ENCODE measurements at places on chromosomes 7 and 10.

DNA sequence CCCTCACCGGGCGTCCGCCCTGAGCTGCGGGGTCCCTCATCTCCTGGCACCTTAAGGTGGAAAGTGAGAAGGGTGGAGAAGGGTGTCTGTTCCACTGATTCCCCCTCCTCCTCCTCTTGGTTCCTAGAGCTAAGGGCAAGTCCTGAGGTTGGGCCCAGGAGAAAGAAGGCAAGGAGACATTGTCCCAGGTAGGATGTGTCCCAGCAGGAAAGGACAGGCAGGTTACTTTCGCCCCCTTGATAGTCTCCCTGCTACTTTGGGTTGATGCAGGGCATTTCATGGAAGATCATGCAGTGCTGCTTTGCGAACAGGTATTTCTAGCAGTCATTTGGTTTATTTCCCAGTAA is 582 bp downstream of the STEAP2 start:
- no peak for DNase-seq
- no peaks in the 10 kb centered on the region for H3K27me3 ChIP-seq

DNA sequence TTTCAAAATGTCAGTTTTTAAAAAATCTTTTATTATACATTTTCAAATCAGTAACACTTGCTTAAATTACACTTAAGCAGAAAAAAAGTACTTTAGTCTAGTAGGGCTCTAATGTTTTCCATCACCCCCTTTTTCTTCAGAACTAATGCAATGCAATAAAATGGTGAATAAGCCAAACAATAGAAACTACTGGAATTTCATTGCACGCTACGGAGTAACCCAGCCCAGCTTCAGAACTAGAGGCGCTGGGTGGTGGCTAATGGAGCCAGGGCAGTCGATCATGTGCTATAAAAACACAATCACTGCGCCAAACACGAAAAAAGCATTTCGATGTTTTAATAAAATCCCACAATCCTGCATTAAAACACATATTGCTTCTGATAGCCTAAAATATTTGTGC is 59.9 kb upstream of the ODAD2 start:
- no peak for DNase-seq
- no peak overlapping the region for H3K4me3 ChIP-seq
- H3K27me3 ChIP-seq = no peaks in the 10 kb centered on the region
- no peaks in the 10 kb centered on the region for H3K36me3 ChIP-seq
- H3K27ac ChIP-seq = no peak overlapping the region
- no peaks in the 10 kb centered on the region for H3K4me1 ChIP-seq

GRCh38 chr7:132255898-132256297 is 320.4 kb downstream of the PLXNA4 start:
- no peak for DNase-seq
- H3K27me3 ChIP-seq = no peaks in the 10 kb centered on the region
- no peak overlapping the region for H3K4me3 ChIP-seq
- no peaks in the 10 kb centered on the region for H3K36me3 ChIP-seq

DNA sequence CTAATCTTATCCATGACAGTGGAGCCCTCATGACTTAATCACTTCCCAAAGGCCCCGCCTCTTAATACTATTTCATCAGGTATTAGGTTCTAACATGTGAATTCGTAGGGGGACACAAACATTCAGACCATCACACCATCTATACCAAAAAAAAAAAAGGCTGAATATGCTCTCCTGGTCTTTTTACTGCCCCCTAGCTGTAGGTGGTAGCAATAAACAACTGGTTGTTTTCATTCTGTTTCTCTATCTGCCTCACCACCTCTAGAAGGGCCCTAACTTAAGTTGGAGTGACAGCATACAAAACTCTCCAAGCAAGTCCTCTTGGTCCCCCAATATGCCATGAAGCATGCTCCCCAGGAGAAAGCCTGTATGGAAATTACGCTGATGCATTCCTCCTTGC is 94.1 kb downstream of the GRM8 start:
- no peaks in the 10 kb centered on the region for H3K36me3 ChIP-seq
- no peak for DNase-seq
- H3K27me3 ChIP-seq = no peaks in the 10 kb centered on the region
- H3K4me3 ChIP-seq = no peak overlapping the region
- no peak overlapping the region for H3K27ac ChIP-seq

DNA sequence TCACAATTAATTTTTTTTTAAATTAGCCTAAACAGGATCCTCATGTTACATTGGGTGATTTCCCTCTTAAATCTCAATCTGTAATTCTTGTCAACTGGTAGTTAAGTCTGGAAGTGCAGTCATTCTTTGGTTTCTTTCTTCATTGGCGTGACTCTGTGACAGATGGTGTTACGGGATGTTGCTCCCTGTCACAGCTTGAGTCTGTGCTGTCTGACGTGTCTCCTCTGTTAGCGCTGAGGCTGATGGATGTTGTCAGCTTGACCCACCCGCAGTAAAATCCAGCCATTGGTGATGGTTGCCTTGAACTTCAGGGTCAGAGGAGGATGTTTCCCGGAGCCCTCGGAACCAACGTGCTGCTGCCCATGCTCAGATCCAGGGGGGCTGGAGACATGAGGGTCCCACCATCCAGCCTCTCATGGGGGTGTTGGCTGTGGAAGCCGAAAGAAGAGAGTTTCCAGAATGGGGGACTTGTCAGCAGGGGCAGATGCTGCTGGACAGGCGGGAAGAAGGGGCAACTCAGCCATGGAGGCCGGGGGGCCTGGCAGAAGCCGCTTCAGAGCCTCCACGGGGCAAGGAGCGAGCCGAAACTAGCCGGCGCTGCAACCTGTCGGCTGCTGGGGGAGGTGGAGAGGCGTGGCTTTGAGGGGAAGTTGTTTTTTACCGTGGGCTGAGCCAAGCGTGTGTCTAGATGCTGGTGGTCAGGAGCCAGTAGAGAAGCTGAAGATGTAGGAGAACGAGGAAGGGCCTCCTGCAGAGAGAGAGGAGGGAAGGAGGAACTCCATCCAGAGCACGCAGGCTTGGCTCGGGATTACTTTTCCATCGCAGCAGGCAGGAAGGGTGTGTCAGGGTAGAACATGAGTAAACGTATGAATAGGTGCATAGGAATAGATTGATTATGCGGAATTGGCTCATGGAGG is 3.5 kb downstream of the SUN1 start:
- H3K4me3 ChIP-seq = no peak overlapping the region
- H3K4me1 ChIP-seq = peaks cover 21% of the 10 kb centered on the region
- DNase-seq = no peak

DNA sequence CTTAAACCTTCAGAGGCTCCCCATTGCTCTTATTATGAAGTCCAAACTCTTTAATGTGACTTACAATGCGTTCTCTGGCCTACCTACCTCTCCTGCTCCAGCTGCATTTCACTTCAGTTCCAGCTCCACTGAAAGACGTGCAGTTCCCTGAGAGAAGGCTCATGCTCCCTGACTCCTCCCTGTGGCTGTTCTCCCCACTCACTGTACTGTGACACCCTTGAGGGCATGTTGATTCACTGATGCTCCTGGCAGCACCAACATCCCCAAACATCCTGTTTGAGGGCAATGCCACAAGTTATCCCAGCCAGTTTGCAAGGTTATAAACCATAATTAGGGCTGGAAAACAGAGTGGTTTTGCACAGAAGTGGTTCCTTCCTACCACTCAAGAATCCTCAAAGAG is 111.2 kb downstream of the LSM5 start:
- no peaks in the 10 kb centered on the region for H3K4me1 ChIP-seq
- H3K27ac ChIP-seq = no peak overlapping the region
- DNase-seq = no peak
- no peaks in the 10 kb centered on the region for H3K27me3 ChIP-seq

- H3K27ac ChIP-seq = no peak overlapping the region
- H3K4me3 ChIP-seq = no peak overlapping the region
- H3K4me1 ChIP-seq = no peaks in the 10 kb centered on the region
- no peaks in the 10 kb centered on the region for H3K36me3 ChIP-seq
- no peak for DNase-seq
Observed at GRCh38 chr7:132915647-132916046, 166.2 kb downstream of the CHCHD3 start.

- H3K27ac ChIP-seq = no peak within 1 kb of the TSS
- peak within 1 kb of the TSS; percentile 47 for H3K4me3 ChIP-seq
- DNase-seq = peak; percentile 47
- H3K36me3 ChIP-seq = no peaks in the 10 kb centered on the region
- peaks cover 11% of the 10 kb centered on the region for H3K4me1 ChIP-seq
- no peaks in the 10 kb centered on the region for H3K27me3 ChIP-seq
Observed at GRCh38 chr10:100969187-100970075, at the start of gene SEMA4G. Gene SEMA4G (plus strand): TSS chr10:100969504. CDS start chr10:100972913, 3,409 bp downstream.

DNA sequence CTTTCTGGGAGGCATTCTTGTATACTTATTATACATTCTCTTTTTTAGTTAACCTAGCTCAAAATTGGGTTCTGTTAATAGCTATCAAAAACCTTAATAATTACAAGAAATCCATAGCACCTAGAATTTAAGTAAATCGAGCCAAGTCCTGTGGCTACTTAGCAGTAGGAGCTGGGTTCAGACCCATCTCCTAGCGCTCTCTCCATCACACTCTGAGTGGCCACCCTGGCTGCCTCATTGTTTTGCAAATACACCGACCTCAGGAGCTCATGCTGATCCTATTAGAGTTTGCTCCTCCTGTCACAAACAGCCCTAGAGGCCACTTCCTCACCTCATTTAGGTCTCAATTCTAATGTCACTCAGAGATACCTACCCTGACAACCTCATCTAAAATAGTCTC is 46.2 kb upstream of the OSBPL3 start:
- H3K36me3 ChIP-seq = no peaks in the 10 kb centered on the region
- H3K4me3 ChIP-seq = no peak overlapping the region
- no peak for DNase-seq
- H3K4me1 ChIP-seq = no peaks in the 10 kb centered on the region
- H3K27me3 ChIP-seq = no peaks in the 10 kb centered on the region

DNA sequence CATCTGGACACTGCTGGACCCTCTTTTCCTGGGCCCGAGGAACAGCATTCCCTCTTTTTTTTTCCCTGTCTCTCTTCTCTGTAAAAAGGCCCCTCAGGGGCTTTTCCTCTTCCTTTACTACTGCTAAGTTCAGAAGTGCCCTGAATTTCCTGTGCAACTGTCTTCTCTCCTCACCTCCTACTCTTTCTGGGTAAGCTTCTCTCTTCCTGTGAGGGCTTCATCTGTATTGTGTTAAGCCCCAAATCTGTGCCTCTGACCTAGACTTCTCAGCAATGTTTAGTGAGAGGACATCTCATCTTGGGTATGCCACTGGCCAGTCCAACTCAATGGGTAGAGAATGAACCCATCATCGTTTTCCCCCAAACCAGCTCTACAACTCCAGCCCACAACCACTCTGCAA is 174.2 kb downstream of the PTEN start:
- H3K27me3 ChIP-seq = no peaks in the 10 kb centered on the region
- no peak overlapping the region for H3K4me3 ChIP-seq
- no peaks in the 10 kb centered on the region for H3K4me1 ChIP-seq
- H3K27ac ChIP-seq = no peak overlapping the region

- H3K4me3 ChIP-seq = no peak overlapping the region
- H3K27ac ChIP-seq = no peak overlapping the region
- H3K36me3 ChIP-seq = no peaks in the 10 kb centered on the region
- H3K27me3 ChIP-seq = no peaks in the 10 kb centered on the region
- H3K4me1 ChIP-seq = no peaks in the 10 kb centered on the region
- no peak for DNase-seq
Observed at GRCh38 chr10:80090121-80090520, 11.7 kb downstream of the TMEM254 start.

- H3K4me1 ChIP-seq = no peaks in the 10 kb centered on the region
- no peaks in the 10 kb centered on the region for H3K36me3 ChIP-seq
- no peaks in the 10 kb centered on the region for H3K27me3 ChIP-seq
- H3K4me3 ChIP-seq = no peak overlapping the region
- no peak overlapping the region for H3K27ac ChIP-seq
- no peak for DNase-seq
Observed at GRCh38 chr7:140898786-140899536, 25.8 kb downstream of the BRAF start.

DNA sequence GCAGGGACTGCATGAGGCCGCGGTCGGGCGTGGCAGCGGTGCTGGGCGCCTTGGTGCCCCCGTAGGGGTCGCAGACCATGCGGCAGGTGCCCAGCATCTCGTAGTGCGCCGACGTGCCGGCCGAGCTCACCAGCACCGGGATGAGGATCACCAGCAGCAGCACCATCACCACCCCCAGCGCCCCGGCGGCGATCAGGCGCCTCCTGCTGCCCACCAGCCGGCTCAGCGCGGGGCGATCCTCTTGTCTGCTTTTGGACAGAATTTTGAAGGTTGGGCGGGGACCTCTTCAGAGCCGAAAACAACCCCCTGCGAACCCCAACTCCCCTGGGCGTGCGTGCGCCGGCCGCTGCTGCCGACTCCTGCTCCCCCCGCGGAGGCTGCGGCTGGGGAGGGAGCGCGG is 779 bp downstream of the C1QL3 start:
- DNase-seq = no peak
- no peak overlapping the region for H3K27ac ChIP-seq
- H3K36me3 ChIP-seq = no peaks in the 10 kb centered on the region
- H3K27me3 ChIP-seq = peaks cover 9% of the 10 kb centered on the region
- peak overlapping the region; percentile 35 for H3K4me3 ChIP-seq

DNA sequence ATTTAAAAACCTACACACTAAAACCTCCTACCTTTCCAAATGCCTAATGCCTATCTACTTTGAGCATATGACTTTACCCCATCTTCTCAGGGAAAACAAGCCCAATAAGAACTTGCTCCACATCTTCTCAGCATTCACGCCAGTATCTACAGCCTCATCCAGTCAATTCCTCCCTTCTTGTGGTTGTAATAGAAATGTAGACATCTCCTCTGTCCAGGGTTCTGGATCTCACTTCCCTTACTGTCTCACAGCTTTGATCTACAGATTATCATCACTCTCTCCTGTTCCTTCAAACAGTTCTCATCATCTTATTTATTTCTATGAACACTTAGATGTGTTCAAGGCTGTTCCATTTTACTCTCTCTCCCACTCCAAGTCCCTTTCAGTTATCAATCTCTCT is 70.4 kb upstream of the NOBOX start:
- H3K4me1 ChIP-seq = no peaks in the 10 kb centered on the region
- no peaks in the 10 kb centered on the region for H3K36me3 ChIP-seq
- no peak overlapping the region for H3K4me3 ChIP-seq
- no peak overlapping the region for H3K27ac ChIP-seq

DNA sequence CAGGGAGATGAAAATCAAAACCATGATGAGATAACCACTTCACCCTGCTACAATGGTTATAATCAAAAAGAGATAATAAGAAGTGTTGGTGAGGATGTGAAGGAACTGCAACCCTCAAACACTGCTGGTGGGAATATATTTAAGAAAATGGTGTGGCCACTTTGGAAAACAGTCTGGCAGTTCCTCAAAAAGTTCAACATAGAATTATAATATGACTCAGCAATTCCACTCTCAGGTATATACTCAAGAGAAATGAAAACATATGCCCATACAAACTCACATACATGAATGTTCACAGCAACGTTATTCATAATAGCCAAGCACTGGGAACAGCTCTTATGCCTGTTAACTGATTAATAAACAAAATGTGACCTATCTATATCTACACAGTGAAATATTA is 104.8 kb downstream of the SLC25A13 start:
- no peaks in the 10 kb centered on the region for H3K27me3 ChIP-seq
- H3K36me3 ChIP-seq = no peaks in the 10 kb centered on the region
- no peak overlapping the region for H3K27ac ChIP-seq
- no peaks in the 10 kb centered on the region for H3K4me1 ChIP-seq
- DNase-seq = no peak

All from uterus (tissue), 4 donors.